Putamen (tissue), 1 donor: ENCODE measurements at places on chromosomes 11 and 22.

DNA sequence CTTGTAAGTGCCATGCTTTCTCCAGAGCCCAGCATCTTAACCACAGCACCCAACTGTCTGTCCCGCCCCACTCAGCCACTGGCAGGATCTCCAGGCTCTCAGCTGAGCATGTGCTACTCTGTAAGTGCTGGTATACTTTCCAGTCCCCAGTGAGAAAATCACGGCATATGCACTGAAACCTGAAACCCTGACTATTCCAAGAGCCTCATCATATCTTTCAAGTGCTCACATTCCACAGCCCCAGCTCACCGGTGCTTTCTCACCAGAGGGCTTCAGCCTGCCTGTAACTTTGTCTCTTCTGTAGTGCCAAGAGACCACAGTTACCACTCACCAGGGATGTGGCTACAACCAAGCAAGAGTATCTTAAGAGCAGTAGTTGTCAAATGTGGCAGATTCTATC, 24.4 kb upstream of the PAMR1 start:
- DNase-seq, result no peak

DNA sequence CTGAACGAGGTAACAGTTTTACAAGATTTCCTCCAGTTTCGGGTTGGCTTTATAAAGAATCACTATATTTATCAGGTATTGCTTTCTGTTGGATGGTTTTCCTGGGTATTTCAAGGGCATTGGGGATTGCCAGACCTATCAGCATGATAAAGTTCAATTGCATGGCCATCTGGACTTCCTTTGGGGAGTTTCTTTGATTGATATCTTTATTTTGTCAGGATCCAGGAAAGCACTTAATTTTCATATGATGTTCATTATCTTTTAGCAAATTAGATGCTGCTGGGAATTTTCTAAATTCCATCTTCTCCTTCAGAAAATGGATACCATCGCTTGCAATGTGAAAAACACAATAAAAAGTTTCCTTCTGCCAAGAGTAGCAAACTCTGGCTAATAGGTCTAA, 21.2 kb downstream of the RFPL2 start:
- DNase-seq, result no peak

GRCh38 chr22:43521716-43522115, 109.9 kb downstream of the MPPED1 start:
- DNase-seq, result no peak

- DNase-seq, result no peak
These were observed 125.3 kb upstream of the B3GAT1 start for GRCh38 chr11:134537296-134537695.

GRCh38 chr11:111569476-111569875, 29.0 kb downstream of the LAYN start:
- no peak for DNase-seq

GRCh38 chr11:133253570-133253969, 278.7 kb downstream of the OPCML start:
- no peak for DNase-seq
